ENCODE measurements at places on chromosomes 4 and X.
A peak's percentile ranks its signal among the peaks of the same experiment; 100 is the strongest.

DNA sequence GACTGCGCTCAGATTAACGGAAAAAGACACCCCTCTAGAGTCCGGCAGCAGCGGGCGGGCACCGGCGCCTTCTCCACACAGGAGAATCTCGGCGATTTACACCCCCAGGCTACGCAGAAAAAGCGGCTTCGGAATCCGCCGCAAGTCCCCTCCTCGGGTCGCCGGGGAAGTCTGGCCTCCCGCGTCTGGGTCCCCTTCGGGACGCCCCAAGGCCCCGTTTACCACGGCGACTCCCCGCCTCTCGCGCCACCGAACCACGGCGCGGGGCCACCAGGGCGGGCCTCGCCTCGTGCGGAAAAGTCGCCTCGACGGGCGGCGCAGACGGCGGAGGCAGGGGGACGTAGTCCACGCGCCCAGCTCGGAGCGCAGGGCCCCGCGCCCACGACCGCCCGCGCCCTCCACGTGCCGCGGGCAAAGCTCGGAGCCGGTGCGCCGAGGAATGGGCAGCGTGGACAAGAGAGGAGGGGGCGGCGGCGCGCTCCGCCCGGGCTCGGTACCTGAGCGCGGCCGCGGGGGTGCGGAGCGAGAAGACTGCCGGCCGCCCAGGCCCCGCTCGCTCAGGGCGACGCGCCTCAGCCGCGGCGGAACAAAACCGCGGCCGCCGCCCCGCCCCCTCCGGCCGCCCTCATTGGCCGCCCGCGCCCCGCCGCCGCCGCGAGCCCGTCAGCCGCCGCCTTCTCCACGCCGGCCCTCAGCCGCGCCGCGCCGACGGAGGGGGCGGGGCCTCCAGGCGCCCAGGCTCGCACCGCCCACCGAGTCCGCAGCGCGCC, at the start of gene FAM53A:
FAM53A (minus strand) TSS at position 578 of the 770 bp plus-strand sequence. CDS start 15,572 bp downstream, outside the sequence.
- DNase-seq, result peak; percentile 90

DNA sequence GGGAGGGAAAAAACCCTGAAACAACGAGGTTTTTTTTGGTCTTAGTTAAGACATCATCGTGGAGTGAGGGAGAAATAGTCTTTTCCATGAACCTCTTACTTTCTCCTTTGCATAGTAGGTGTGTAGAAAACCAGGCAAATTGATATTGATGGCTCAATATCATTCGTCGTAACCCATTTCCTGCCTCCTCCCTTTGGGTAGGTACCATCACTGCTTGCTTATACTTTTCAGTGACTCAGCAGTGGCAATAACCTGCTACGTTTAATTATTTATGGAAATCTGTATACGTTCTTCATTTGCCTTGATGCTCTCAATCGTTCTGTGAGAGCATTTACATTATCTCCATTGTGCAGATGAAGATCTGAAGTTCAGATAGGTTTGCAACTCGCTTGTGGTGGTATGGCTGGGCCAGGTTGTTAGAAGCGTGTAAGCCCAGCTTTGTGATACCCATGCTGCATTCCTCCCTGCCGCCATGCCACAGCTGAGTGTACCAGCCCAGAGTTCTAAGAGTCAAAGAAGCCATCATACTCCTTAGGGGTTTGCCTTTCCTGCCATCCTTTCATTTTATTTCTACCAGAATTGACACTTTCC, 212.9 kb downstream of the ARHGAP10 start:
- no peak for DNase-seq

- peak; percentile 76 for DNase-seq
Observed at GRCh38 chr4:104494822-104495559, at the start of gene CXXC4. TSS of gene CXXC4 (minus strand) at chr4:104494894. CDS start at chr4:104491802, 3,092 bp downstream.

DNA sequence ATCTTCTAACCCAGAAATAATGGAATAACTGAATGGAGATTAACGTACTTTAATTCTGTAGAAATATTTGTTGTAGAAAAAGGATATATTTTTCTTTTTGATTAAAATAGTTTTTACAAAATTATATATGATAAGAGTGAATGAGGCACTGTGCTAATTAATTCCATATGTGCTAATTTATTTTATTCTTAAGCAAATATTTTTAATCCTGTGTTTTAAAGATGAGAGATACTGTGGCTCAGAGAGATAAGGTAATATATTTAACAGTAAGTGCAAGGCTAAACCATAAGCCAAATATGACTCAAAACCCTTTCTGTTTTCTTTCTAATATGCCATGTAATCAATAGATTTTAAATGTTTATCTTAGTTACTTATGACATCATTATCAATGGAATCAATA, 88.2 kb downstream of the EMCN start:
- no peak for DNase-seq

GRCh38 chr4:3269991-3270611, 21.1 kb downstream of the MSANTD1 start:
- no peak for DNase-seq

DNA sequence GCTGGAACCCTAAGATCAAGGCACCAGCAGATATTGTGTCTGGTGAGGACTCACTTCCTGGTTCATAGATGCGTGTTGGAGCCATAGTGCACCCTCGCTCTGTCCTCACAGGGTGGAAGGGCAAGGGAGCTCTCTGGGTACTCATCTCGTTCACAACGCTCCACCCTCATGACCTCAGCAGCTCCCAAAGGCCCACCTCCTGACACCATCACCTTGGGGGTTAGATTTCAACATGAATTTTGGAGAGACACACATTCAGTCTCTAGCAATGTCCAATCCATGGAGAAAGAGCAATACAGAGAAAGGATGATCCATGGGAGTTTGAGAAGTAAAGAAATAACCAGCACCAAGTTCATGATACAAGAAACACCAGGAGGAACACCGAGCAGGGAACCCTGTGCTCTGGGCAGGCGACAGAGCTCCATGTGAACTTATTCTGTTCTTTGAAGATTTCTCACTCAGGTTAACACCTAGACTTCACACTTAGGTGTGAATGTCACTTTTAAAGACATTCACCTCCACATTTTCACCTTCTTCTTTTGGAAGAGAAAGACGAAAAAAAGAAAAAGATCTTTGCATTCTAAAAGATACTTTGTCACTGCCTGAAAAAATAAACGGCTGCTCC, 171.8 kb upstream of the FAM9B start:
- no peak for DNase-seq

DNA sequence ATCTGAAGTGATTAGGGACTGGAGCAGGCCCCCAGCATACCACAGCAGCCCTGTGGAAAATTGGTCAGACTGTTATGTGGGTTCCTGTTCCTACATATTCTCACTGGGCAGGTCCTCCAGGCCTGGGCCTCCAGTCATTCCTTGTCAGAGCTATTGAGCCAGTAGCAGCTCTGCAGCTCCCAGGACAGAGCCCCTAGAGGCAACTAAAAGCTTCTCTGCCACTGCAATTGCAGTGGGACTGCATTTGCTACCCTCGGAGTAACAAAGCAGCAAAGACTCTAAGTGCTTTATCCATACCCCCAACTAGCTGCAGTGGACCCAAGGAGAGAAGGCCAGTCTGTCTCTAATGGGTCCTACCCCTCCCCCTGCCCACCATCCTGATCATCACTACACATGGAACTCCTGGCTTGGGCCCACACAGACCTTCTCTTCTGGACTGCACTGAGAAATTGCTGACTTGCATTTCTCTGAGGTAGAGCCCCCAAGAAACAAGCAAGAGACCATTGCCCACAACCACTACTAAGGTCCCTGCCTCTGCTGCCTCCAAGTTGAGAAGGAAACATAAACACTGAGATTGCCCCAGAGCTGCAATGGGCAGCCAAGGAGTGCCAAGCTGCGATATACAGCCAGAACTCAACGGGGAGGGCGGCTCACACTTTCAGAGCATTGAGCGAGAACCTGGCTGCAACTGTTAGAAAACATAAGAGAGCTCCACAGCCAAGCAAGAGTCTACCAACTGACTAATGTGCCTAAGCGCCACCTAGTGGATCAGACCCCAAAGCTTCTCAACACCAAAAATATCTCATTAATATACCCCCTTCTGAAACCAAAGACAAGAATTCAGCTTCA, 738.7 kb upstream of the NDST4 start:
- DNase-seq, result peak; percentile 20

DNA sequence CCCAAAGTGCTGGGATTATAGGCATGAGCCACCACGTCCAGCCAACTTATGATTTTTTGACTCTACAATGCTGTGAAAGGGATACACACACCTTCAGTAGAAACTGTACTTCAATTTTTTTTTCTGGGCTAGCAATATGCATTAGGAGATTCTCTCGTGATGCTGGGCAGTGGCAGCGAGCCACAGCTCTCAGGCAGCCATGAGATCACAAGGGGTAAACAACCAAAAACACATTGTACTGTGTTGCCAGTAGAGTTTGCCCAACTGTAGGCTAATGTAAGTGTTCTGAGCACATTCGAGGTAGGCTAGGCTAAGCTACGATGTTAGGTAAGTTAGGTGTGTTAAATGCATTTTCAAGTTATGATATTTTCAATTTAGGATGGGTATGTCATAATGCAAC, 25.7 kb downstream of the RAB33A start:
- no peak for DNase-seq

GRCh38 chrX:69028761-69029120, 136.5 kb downstream of the PJA1 start:
- DNase-seq, result no peak

GRCh38 chrX:78748846-78749245, 1.3 kb downstream of the LPAR4 start:
- DNase-seq, result no peak

DNA sequence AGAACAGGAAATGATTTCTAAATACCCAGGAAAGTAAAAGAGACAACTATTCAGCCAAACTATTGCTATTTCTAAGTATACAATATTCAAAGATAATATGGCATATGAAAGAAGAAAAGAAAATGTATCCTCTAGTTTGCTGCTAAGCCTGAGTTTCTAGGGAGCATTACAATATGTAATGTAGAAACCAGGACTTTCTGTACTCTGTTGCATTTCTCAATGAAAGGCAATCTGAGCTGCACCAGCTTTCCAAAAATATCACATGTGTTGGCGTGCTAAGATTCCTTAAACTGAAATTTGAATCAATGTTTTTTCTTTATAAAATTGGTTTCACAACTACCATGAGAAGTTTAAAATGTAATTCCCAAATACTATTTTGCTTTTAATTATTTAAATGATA, 129.6 kb downstream of the ANK2 start:
- no peak for DNase-seq

DNA sequence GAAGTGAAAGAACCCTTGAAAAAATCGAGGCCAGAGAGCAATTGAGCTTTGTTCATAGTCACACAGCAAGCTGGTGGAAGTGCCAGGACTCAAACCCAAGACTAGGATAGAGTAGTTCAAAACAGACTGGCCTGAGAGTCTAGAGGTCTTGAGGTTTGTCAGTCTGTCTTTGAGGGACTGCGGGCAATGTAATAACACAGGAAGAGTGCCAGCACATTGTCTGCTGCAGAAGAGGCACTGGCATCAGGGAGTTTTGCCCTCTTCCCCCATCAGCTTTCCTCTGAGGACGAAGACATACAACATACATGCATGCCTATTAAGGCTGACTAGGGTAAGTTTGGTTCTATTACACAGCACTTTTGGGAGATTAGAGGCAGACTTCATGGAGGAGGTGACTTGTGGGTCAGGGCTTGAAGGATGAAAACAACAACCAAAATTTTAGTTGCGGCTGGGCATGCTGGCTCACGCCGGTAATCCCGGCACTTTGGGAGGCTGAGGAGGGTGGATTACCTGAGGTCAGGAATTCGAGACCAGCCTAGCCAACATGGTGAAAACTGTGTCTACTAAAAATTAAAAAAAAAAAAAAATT, 64.1 kb upstream of the LAS1L start:
- DNase-seq, result no peak

- DNase-seq, result no peak
Observed at GRCh38 chr4:175944126-175944910, 121.3 kb upstream of the WDR17 start.

DNA sequence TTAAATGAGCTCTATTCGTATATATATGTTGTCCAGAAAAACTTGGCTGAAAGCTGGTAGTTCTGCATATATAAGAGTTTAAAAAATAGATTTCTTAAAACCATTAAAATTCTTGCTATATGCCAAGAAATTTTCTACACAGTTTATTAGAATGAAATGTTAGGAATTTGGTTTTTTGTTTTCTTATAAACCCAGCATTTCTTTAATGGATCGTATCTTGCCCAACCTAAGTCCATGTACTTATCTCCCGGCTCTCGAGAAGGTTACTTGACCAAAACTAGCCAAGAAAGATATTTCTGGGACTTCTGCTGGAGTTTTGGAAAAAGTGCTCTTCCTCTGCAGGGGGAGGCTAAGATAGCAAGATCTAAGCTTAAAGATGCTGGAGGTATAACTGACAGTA, 4.7 kb upstream of the ASB5 start:
- DNase-seq, result peak; percentile 19

DNA sequence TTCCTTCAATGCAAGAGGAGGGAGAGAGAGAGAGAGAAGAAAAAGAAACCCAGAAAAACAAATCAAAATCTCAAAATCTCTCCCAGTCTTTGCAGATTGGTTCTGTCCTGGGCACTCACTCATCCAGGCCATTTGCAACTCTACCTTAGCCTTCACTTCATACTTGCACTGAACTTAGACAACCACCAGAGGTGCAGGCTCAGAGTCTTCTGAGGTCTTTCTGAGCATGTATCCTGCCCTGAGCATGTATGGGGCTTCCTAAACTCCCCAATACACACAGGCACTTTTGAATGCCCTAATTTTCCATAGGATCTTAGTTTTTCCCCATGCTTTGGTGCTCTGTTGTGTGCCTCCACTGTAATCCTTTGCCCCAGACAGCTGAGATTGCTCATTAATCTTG, 2.9 kb downstream of the CFI start:
- no peak for DNase-seq

- DNase-seq, result no peak
Observed at GRCh38 chrX:49187028-49187394, 838 bp upstream of the PRICKLE3 start.

- DNase-seq, result no peak
Observed at GRCh38 chr4:140084385-140084784, 69.6 kb downstream of the MAML3 start.
